ENCODE measurements at places on chromosomes 5 and 9.

DNA sequence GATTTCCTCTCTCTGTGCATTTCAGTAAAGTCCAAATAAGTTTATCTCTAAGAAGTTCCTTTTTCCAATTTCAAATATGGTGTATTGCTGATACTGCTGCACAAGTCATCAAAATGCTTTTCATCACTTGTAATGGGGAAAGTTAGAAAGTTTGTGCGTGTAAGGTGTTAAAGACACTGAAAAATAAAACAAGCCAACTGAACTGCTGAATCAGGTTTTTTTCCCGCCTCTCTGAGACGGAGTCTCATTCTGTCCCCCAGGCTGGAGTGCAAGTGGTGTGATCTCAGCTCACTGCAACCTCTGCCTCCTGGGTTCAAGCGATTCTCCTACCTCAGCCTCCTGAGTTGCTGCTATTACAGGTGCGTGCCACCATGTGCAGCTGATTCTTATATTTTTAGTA is 400.9 kb downstream of the LRRC70 start:
- no peak for DNase-seq

GRCh38 chr5:93382188-93382825 is 198.7 kb downstream of the NR2F1-AS1 start:
- DNase-seq: no peak

- DNase-seq: no peak
These were observed 63.1 kb downstream of the TRPM6 start for GRCh38 chr9:74824654-74825053.

- no peak for DNase-seq
These were observed 17.8 kb downstream of the RGS3 start for GRCh38 chr9:113481176-113481787.
